ENCODE measurements at places on chromosomes 2 and 18.

- DNase-seq: no peak
Measured at GRCh38 chr18:48996901-48997463, 46.2 kb upstream of the SMAD7 start.

DNA sequence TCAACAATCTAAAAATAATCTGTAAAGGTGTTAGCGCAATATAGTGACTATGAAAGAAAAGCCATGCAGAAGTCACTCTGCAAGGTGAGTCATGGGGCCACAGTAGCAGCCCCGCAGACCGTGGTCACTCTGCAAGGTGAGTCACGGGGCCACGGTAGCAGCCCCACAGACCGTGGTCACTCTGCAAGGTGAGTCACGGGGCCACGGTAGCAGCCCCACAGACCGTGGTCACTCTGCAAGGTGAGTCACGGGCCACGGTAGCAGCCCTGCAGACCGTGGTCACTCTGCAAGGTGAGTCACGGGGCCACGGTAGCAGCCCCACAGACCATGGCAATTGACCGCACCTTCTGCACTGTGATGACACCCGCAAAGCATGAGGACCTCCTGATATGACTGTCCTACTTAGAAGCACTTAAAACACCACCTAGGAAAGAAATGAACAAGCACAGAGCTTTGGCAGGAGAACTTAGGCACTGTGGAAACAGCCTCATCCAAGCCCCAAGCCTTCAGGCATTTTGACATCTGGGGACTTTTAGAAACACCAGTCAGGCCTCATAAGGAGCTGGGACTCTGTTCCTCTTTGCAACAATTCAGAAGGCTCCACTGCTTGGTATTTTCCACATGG lies 70.1 kb downstream of the LDLRAD4 start:
- DNase-seq: no peak

DNA sequence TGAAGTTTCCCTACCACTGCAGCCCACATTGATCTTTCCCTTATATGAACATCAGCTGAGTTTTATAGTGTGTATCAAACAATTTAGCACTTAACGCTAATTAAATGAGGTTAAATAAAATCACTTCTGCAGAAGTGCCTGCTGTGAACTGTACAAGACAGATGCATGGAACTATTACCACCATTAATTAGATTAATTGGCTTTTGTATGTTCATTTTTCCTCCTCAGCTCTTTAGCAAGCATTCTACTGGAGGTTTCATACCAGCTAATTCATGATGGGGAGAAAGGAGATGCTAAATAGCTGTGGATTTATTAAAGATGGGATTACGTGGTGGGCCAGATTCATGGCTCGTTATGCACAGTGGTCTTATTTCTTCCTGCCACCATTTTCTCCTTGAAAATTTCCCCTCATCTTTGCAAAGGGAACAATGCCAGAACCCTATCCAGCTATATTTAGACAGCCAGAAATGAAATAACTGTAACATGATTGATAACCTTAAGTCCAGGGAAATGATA lies 96.7 kb downstream of the CNTNAP5 start:
- DNase-seq: no peak

- no peak for DNase-seq
Measured at GRCh38 chr2:25558262-25558661, 115.1 kb downstream of the DTNB start.

GRCh38 chr18:74425876-74426275 lies 31.2 kb downstream of the DIPK1C start:
- no peak for DNase-seq

DNA sequence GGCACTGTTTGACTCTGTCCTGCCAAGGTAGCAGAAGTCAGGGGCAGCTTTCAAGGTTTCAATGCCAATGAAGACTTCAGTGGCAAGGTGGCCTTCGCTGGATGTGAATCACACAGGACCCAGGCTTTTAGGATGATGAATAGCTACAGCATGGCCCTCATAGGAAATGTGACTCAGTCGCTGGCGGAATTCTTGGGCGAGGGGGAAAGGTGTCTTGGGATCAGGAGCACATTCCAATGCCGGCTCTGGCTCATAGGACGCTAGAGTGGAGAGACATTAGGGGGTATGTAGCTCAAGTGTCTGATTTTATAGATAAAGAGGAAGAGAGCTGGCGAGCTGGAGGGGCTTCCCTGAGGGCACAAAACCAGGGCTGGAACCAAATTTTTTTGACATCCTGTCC lies 68.6 kb downstream of the SMIM21 start:
- no peak for DNase-seq
